ENCODE measurements at places on chromosomes 3 and 15. TPM values are rescaled to one million over a fixed set of nuclear protein-coding genes. Genes with fewer than 3 reads are reported as not detected.

DNA sequence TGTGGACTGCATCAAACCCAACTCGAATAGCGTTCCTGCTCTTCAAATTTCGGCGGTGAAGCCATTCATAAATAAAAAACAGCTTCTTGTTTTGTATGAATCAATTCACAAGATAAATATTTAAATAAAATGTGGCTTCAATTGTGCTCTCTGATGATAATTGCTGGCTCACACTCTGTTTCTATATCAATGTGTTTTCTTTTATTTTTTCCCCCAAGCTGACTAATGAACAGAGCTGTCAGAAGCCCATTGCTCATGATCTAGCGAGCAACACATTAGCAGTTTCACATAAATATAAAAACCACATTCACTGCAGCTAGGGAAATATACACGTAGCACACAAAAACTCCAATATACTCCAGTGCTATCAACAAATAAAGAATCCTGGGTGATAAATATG lies 45.0 kb upstream of the FOXP1 start:
- no peak overlapping the region for H3K4me3 ChIP-seq
- H3K27me3 ChIP-seq, result no peaks in the 10 kb centered on the region
- no peak overlapping the region for H3K27ac ChIP-seq
- H3K4me1 ChIP-seq, result no peaks in the 10 kb centered on the region
- no peaks in the 10 kb centered on the region for H3K36me3 ChIP-seq

- no peaks in the 10 kb centered on the region for H3K36me3 ChIP-seq
- no peak for DNase-seq
- no peak overlapping the region for H3K27ac ChIP-seq
- no peak overlapping the region for H3K4me3 ChIP-seq
- H3K27me3 ChIP-seq, result no peaks in the 10 kb centered on the region
Measured at GRCh38 chr3:90011131-90011530, 903.7 kb downstream of the EPHA3 start.

Gene GPR87
- total RNA-seq, result 0.22 TPM

GRCh38 chr15:27438403-27439375 lies 467.7 kb downstream of the GABRG3 start:
- H3K27ac ChIP-seq, result no peak overlapping the region
- H3K36me3 ChIP-seq, result no peaks in the 10 kb centered on the region
- H3K4me3 ChIP-seq, result no peak overlapping the region
- no peaks in the 10 kb centered on the region for H3K27me3 ChIP-seq
- no peak for DNase-seq

- no peak overlapping the region for H3K4me3 ChIP-seq
- no peak overlapping the region for H3K27ac ChIP-seq
- no peaks in the 10 kb centered on the region for H3K4me1 ChIP-seq
Measured at GRCh38 chr3:160185751-160186150, 39.5 kb upstream of the C3orf80 start.

GRCh38 chr15:91913560-91913959 lies 60.1 kb downstream of the SLCO3A1 start:
- peaks cover 6% of the 10 kb centered on the region for H3K36me3 ChIP-seq
- peaks cover 6% of the 10 kb centered on the region for H3K4me1 ChIP-seq
- H3K27me3 ChIP-seq, result no peaks in the 10 kb centered on the region
- DNase-seq, result no peak
- no peak overlapping the region for H3K4me3 ChIP-seq

GRCh38 chr15:27064080-27064479 lies 93.1 kb downstream of the GABRG3 start:
- H3K4me1 ChIP-seq, result no peaks in the 10 kb centered on the region
- DNase-seq, result no peak
- H3K36me3 ChIP-seq, result no peaks in the 10 kb centered on the region
- H3K4me3 ChIP-seq, result no peak overlapping the region
- H3K27me3 ChIP-seq, result no peaks in the 10 kb centered on the region
- no peak overlapping the region for H3K27ac ChIP-seq

GRCh38 chr3:64029287-64029686 lies 6.0 kb upstream of the PSMD6 start:
- H3K4me1 ChIP-seq, result peaks cover 10% of the 10 kb centered on the region
- H3K4me3 ChIP-seq, result no peak overlapping the region
- H3K27me3 ChIP-seq, result peaks cover 40% of the 10 kb centered on the region
- no peaks in the 10 kb centered on the region for H3K36me3 ChIP-seq
- DNase-seq, result no peak

DNA sequence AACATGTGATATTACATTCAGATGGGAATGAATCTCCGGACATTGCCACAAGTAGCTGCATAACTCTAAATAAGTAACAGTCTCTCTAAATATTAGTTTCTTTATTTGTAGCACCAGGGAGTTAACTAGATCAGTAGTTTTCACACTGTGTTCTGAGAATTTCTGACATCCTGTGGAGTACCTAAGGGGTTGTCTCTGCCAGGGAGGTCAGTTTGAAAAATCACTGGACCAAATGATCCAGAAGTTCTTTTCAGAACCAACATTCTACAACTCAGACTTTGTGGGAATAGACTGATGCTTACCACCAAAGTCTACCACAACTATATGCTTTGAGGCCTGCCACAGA lies 9.0 kb upstream of the ILDR1 start:
- no peak overlapping the region for H3K4me3 ChIP-seq
- H3K27ac ChIP-seq, result peak overlapping the region; percentile 86

- peaks cover 7% of the 10 kb centered on the region for H3K36me3 ChIP-seq
- H3K27ac ChIP-seq, result no peak overlapping the region
- no peaks in the 10 kb centered on the region for H3K27me3 ChIP-seq
- DNase-seq, result no peak
Measured at GRCh38 chr3:183160616-183161015, 1.9 kb downstream of the LAMP3 start.

- no peak for DNase-seq
- H3K4me1 ChIP-seq, result peaks cover 11% of the 10 kb centered on the region
- H3K27me3 ChIP-seq, result peaks cover 3% of the 10 kb centered on the region
- H3K27ac ChIP-seq, result no peak overlapping the region
- H3K4me3 ChIP-seq, result no peak overlapping the region
- H3K36me3 ChIP-seq, result no peaks in the 10 kb centered on the region
Measured at GRCh38 chr15:75007216-75007615, 11.9 kb downstream of the SCAMP5 start.

GRCh38 chr3:31624083-31624709 lies 91.5 kb downstream of the STT3B start:
- no peaks in the 10 kb centered on the region for H3K27me3 ChIP-seq
- H3K36me3 ChIP-seq, result peaks cover 67% of the 10 kb centered on the region
- H3K4me3 ChIP-seq, result no peak overlapping the region
- DNase-seq, result no peak

DNA sequence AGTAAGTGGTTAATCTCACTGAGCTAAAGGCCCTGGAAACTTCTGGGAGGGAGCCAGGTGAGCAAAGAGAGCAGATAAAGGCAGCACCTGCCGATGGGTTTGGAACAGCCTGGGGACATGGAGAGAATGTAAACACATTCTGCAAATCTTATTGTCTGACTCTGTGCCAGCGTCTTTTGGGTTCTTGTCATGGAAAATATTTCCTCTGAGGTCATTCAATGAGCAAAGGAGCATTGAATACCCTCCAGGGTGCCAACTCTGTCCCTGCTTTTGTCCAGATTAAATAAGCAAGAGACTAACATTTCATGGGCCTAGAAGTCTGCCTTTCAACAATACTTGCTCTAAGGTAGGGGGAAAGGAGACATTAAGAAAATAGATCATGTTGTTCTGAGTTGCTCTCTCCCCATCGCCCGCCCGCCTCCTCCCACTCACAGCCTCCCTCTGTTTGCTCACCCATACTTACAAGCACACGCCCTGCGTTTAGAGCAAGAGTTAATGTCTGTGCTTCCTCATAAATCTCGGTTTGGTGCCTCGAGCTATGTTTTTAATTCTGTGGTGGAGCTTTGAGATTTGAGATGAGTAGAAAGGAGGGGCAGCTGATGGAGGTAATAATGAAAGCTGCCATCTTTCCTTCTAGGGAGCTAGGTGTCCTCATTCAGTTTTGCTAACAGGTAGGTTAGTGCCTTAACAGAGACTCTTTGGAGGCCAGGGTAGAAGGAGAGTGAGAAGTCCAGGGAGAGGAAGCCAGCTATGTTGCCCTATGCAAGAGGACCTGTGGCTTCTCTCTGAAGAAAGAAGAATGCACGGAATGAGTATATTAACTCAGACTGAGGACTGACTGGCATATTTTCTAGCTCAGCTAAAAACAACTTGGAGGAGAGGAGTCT lies 132.9 kb downstream of the TPRG1 start:
- H3K4me1 ChIP-seq, result peaks cover 64% of the 10 kb centered on the region
- DNase-seq, result no peak
- no peak overlapping the region for H3K4me3 ChIP-seq
- peaks cover 18% of the 10 kb centered on the region for H3K36me3 ChIP-seq
- no peaks in the 10 kb centered on the region for H3K27me3 ChIP-seq
- H3K27ac ChIP-seq, result peak overlapping the region; percentile 85

Gene SEMA5B
- not detected for total RNA-seq

- H3K36me3 ChIP-seq, result no peaks in the 10 kb centered on the region
- H3K27ac ChIP-seq, result no peak overlapping the region
- no peaks in the 10 kb centered on the region for H3K4me1 ChIP-seq
- H3K27me3 ChIP-seq, result no peaks in the 10 kb centered on the region
- H3K4me3 ChIP-seq, result no peak overlapping the region
Measured at GRCh38 chr3:16124636-16125035, 49.8 kb upstream of the GALNT15 start.

GRCh38 chr15:89096664-89097063 lies 8.4 kb downstream of the ABHD2 start:
- no peak overlapping the region for H3K4me3 ChIP-seq
- no peak overlapping the region for H3K27ac ChIP-seq
- no peaks in the 10 kb centered on the region for H3K27me3 ChIP-seq
- no peak for DNase-seq
- H3K4me1 ChIP-seq, result peaks cover 27% of the 10 kb centered on the region
